ENCODE measurements at places on chromosomes 4 and X.

GRCh38 chr4:40702800-40703151 lies 47.0 kb upstream of the NSUN7 start:
- no peak for DNase-seq

DNA sequence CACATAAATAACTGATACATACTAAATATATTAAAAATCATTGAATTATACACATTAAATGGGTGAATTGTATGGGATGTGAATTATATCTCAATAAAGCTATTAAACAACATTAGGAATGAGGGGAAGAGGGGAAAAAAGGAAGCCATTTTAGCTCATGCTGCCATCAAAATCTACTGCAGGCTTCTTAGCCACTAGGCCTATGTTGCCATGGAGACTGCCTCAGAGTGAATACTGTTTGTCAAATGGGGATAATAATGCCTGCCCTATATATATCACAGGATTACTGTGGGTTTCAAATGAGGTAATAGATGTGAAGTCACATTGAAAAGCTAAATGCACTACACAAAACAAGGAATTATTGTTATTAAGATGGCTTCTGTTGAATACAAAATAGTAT lies 21.2 kb downstream of the TMEM255A start:
- DNase-seq, result no peak

DNA sequence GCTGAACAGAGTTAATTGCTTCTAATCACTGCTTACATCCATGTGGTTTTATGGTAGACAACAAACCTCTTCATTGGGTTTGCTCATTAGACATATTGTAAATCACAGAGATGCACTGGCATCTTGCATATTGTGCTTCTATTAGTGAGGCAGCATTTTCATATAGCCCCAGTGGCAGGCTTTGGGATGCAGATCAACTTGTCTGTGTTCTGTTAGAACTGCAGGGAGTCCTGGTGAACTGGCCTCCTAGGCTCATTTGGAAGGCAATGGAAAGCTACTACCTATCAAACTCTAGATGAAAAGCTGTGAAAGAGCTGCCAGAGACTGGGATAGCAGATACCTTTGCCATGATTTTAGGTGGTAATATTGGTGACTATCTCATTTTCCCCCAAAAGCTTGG lies 108.8 kb downstream of the NAA11 start:
- no peak for DNase-seq

GRCh38 chr4:152369203-152369901 lies 166.5 kb downstream of the FBXW7 start:
- DNase-seq, result no peak

DNA sequence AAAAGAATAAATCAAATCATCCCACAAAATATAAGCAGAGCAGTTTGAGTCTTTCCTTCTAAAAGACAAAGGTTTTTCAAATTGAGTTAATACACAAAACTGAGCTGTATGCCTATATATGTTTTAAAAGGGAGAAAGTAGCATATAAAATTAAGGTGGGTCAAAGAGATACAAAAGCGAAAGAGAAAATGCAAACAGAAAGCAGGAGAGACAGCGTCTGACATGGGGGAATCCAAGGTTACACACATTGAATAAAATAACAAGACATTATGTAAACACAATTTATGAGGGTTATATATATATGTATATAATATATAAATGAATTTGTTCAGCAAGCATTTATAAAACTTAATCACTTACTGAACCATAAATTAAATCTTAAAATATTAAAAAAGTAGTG lies 276.1 kb upstream of the LCORL start:
- no peak for DNase-seq

DNA sequence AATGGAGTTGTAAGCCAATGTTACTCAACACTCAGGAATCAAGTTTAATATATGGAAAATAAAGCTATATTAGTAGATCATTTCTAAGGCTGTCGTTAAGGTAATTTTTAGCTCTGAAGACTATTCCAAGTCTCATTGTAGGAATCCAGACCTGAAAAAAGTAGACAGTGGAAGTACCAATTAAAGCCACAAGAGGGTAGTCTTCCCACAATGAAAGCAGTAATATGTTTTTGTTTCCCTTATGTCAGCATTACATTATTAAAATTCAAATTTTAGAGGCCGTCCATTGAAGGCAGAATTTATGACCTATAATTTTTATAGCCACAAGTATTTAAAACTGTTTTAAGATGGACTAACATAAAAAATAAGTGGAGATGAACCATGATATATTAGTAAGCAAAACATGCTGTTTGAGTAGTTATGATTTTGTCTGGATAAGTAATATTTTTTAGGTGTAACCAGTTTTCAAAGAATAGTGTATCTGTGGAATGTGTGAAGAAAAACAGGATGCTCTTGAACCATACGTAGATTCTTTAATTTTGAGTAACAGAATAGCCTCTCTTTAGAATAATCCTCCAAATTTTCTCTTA lies 372.6 kb upstream of the TECRL start:
- no peak for DNase-seq

- peak; percentile 90 for DNase-seq
Observed at GRCh38 chr4:128386761-128387599, 99.4 kb upstream of the PGRMC2 start.

- no peak for DNase-seq
Observed at GRCh38 chr4:172596206-172596605, 572.4 kb upstream of the GALNT7 start.

- DNase-seq, result no peak
Observed at GRCh38 chr4:43360296-43360695, 467.8 kb downstream of the GRXCR1 start.

GRCh38 chr4:5366421-5366820 lies 315.1 kb downstream of the STK32B start:
- DNase-seq, result no peak

DNA sequence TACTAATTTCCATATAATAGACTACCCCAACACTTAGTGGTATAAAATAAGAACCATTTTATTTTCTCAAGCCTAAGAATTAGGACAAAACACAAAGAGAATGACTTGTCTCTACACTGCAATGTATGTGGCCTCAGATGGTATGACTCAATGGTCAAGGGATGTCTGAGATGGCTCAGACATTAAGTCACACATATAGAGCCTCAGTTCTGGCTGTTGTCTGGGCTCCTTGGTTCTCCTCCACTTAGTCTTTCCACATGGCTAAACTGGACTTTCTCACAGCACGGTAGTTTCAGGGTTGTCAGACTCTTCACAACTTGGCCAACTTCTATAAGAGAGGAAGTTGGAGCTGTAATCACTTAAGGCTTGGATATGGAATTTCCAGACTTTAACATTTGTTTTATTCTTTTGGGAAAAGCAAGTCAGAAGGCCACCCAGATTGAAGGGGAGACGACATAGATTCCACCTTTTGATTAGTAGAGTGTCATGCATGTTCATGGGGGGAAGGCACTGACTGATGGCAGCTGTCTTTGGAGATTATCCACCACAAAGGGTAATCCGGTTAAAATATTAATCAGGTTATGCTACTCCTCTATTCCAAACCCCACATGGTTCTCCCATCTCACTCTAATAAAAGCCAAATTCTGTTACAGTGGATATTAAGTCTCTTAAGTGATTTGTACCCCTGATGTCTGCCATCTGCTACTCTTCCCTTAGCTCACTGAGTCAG lies 9.4 kb downstream of the IL15 start:
- DNase-seq, result peak; percentile 53

DNA sequence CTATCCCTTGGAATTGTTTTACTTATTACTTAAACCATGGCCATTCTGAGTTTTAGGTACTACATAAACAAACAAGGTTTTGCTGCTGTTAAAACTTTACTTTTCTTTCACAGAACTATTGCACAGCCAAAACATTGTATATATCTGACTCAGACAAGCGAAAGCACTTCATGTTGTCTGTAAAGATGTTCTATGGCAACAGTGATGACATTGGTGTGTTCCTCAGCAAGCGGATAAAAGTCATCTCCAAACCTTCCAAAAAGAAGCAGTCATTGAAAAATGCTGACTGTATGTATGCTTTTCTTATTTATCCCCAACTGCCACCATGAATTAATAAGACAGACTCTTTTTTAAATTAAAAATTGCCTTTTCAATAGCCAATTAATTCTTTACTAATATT lies 69.8 kb downstream of the CCKAR start:
- no peak for DNase-seq

Measured in AG08396 (cell line).